Activated CD4-positive, alpha-beta T cell treated with anti-CD3 and anti-CD28 coated beads, Interleukin-2, amount 10 ng/mL, durations not matched to agents 24 days and 14 days (primary cell): ENCODE measurements at places on chromosomes 4 and X.

DNA sequence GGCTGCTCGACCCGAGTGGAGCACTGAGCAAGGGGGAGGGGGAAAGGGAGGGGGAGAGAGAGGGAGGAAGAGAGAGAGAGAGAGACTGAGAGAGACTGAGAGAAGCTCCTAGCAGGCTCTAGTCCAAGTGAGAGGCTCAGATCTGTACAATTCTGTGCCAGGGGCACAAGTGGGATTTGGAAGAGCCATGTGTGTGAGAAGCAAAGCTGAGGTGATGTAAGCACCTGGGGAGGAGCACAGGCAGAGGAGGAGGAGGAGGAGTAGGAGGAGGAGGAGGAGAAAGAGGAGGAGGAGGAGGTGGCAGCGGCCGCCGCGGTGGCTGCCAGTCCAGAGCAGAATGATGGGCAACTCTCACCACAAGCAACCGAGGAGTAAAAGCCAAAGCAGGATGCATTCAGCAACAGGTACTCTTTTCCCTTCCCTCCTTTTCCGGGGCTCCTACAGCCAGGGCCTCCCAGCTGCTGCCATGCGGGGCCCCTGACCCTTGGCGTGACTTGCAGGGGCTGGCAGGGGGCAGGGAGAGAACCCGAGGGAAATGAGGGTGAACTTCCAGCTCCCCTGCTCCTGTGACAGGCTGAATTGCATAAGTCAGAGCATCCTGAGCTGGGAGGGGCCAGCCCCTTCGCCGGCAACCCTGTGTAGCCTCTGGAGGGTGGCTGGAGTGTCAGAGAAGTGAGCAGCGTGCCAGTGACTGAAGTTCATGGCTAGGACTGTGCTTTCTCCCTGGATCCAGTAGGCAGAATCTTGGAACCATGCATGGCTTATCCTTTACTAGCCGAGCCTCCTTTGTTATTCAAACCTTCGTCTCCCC, 62.2 kb downstream of the RTL5 start:
- H3K4me1 ChIP-seq: peaks cover 2% of the 10 kb centered on the region
- H3K27me3 ChIP-seq: peaks cover 68% of the 10 kb centered on the region
- H3K27ac ChIP-seq: no peak overlapping the region
- H3K4me3 ChIP-seq: no peak overlapping the region
- DNase-seq: no peak

DNA sequence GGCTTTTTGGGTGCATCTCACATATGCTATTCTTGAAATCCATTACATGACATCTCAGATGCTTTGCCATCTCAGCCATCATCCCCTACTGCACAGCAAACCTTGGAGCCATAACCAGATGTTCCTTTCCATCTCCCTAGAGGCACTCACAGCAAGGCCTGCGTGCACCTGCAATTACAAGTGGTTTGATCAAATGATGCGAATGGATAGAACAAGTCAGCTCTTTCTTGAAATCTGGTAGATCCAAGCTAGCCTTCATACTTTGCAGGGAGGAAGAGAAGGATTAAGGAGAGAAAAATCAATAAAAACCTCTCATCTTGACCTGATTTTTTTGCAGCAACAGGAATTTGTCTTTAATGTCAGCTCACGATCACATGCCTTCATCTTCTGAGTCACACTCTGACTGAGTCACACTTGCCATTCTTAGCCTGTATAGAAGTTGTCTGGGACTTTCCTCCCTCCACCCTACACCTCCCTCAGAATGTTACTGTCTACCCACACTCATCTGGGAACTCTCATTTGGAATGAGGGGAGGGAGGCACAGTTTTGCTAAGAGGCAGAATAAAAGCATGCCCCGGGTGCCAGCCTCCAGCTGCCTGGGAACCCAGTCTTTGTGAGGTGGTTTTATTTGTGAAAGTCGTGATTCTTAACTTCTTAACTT, 11.9 kb upstream of the TRIML1 start:
- H3K4me3 ChIP-seq: no peak overlapping the region
- H3K36me3 ChIP-seq: no peaks in the 10 kb centered on the region
- H3K4me1 ChIP-seq: no peaks in the 10 kb centered on the region

GRCh38 chr4:157942017-157942416, 230.8 kb downstream of the GASK1B start:
- H3K36me3 ChIP-seq: no peaks in the 10 kb centered on the region
- H3K4me3 ChIP-seq: no peak overlapping the region
- no peak for DNase-seq
- H3K27me3 ChIP-seq: no peaks in the 10 kb centered on the region
- no peaks in the 10 kb centered on the region for H3K4me1 ChIP-seq

DNA sequence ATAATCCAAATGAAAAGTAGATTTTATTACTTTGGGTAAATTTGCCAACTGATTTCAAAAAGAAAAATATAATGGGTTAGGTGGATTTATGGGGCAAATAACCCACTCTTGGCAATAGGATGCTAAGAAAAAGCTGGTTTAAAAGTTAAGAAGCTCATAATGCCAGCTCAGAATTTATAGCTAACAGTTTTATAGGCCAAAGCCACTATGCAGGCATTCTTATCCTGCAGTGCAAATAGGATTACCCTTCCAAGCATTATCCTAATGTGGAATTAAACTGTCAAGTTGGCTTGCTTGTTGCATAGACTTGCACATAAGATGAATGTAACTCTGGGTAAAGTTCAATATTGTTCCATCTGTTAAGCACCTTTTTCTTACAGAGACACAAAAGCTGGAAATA, 703.0 kb downstream of the PCDH18 start:
- H3K36me3 ChIP-seq: no peaks in the 10 kb centered on the region
- no peak for DNase-seq
- no peak overlapping the region for H3K27ac ChIP-seq
- no peaks in the 10 kb centered on the region for H3K4me1 ChIP-seq
- no peaks in the 10 kb centered on the region for H3K27me3 ChIP-seq
- no peak overlapping the region for H3K4me3 ChIP-seq

- H3K36me3 ChIP-seq: no peaks in the 10 kb centered on the region
- H3K4me1 ChIP-seq: no peaks in the 10 kb centered on the region
- H3K27me3 ChIP-seq: peaks cover 2% of the 10 kb centered on the region
- no peak overlapping the region for H3K27ac ChIP-seq
- DNase-seq: no peak
- H3K4me3 ChIP-seq: no peak overlapping the region
Measured at GRCh38 chr4:1079711-1080265, 33.6 kb downstream of the RNF212 start.

GRCh38 chr4:182307746-182308145, 64.5 kb downstream of the TENM3 start:
- no peaks in the 10 kb centered on the region for H3K4me1 ChIP-seq
- no peak overlapping the region for H3K4me3 ChIP-seq
- H3K27me3 ChIP-seq: no peaks in the 10 kb centered on the region
- no peaks in the 10 kb centered on the region for H3K36me3 ChIP-seq
- no peak overlapping the region for H3K27ac ChIP-seq

DNA sequence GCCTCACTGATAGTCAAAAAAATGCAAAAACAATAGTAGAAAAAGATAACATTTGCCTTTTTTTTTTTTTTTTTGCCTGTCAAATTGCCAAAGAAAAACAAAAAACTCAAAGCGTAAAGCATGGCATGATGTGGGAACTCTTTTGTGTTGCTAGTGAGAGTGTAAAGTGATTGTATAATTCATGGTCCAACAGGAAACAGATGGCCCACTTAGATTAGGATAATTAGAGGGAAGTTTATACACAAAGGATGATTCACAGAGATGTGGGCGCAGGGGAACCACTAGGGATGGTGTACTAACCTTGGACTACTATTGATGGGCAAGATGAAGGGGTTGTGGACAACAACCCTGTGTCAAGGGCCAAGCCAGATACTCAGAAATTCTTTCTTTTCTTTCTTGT, 16.4 kb downstream of the MCUB start:
- DNase-seq: no peak
- H3K27ac ChIP-seq: no peak overlapping the region
- H3K36me3 ChIP-seq: peaks cover 37% of the 10 kb centered on the region
- H3K27me3 ChIP-seq: no peaks in the 10 kb centered on the region

DNA sequence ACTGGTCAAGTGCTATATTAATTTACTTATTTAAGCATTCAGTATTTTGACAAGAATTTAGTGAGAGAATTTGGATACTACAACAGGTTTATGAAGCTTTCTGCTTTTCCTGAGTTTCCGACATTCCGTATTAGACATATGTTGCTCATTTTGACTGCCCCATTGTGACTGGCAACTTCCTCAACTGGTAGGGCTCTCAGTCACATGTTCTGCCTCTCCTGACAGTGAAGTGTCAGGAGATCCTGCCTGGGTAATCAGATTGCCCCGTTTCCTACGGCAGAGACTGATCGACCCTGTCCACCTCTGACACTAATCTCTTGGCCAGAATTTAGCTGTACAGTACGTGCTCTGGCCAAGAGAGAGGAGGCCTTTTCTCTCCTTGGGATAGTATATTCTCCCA, 49.5 kb downstream of the CLNK start:
- H3K4me3 ChIP-seq: no peak overlapping the region
- H3K27ac ChIP-seq: no peak overlapping the region
- DNase-seq: no peak
- H3K36me3 ChIP-seq: no peaks in the 10 kb centered on the region
- peaks cover 4% of the 10 kb centered on the region for H3K27me3 ChIP-seq

- no peaks in the 10 kb centered on the region for H3K27me3 ChIP-seq
- H3K36me3 ChIP-seq: peaks cover 22% of the 10 kb centered on the region
- H3K27ac ChIP-seq: peak overlapping the region; percentile 99
- DNase-seq: peak; percentile 77
Measured at GRCh38 chrX:136694431-136695087, 46.6 kb downstream of the CD40LG start.

- H3K36me3 ChIP-seq: no peaks in the 10 kb centered on the region
- H3K27ac ChIP-seq: no peak overlapping the region
- peak; percentile 63 for DNase-seq
- no peak overlapping the region for H3K4me3 ChIP-seq
- no peaks in the 10 kb centered on the region for H3K27me3 ChIP-seq
Measured at GRCh38 chrX:32530802-32531403, 680.4 kb downstream of the DMD start.

- DNase-seq: no peak
- H3K27me3 ChIP-seq: no peaks in the 10 kb centered on the region
- no peak overlapping the region for H3K4me3 ChIP-seq
- H3K27ac ChIP-seq: no peak overlapping the region
Measured at GRCh38 chr4:26067035-26067434, 153.0 kb downstream of the SMIM20 start.

DNA sequence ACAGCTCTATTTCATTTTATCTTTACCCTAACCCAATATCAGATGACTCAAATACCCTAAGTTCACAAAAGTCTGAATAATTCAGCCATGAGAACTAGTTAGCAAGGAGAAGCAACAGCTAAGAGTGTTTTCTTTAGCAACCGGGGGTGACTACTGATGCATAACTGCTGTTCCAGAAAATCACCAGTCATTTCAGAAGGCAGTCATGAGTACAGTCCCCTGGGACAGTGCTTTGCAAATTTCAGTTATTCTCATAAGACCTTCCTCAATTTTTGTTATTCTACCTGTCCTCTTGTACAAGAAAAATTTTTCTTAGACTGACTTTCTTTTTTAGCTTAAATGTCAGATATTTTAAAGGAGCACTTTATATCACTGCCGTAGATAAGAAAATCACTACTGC, 16.4 kb downstream of the BANK1 start:
- H3K36me3 ChIP-seq: no peaks in the 10 kb centered on the region
- H3K4me3 ChIP-seq: no peak overlapping the region
- peaks cover 3% of the 10 kb centered on the region for H3K4me1 ChIP-seq
- no peak overlapping the region for H3K27ac ChIP-seq

DNA sequence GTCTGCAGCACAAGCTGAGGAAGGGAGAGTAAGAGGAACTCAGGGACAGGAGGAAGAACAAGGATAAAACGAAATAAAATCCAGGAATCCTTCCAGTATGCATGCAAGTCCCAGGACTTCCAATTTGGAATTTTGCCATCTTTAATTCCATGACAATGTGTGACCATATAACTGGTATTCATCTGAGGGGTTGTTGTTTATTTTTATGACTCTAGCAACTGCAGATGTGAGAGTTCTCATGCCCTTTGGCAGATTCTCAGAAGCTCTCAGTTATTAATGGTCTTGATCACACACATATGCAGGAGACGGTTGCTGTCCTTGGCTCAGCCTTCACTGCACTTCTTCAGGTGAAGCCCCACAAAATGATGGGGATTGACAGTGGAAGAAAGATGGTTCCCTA, 148.2 kb downstream of the SMIM20 start:
- H3K4me1 ChIP-seq: peaks cover 18% of the 10 kb centered on the region
- H3K4me3 ChIP-seq: no peak overlapping the region
- H3K27ac ChIP-seq: no peak overlapping the region
- peaks cover 2% of the 10 kb centered on the region for H3K36me3 ChIP-seq

DNA sequence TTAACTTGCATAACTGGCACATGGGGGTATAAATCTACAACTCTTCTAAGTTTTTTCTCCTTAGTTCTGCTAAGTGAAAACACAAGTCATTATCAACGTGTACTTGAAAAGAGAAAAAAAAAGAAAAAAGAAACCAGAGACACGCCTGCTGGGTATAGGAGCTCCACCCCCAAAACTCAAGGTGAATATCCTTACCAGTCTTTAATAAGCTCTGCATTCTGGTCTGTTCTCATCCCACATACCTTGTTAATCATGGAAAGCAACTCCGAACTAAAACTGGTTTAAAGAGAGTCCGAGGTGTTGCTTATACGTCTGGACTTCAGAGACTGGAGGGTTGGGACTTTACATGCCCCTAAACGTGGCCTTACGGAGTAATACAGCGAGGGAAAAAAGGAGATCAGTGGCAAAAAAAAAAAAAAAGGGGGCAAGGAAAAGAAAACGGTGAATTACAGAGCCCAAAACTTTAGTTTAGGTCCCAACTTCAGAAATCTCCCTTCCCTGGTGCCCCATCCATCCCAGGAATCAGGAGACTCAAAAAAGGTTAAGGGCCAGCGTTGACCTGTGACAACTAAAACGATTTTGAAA, 1.0 kb downstream of the PGRMC2 start:
- H3K4me1 ChIP-seq: peaks cover 21% of the 10 kb centered on the region
- H3K27ac ChIP-seq: peak overlapping the region; percentile 94
- H3K27me3 ChIP-seq: no peaks in the 10 kb centered on the region
- H3K36me3 ChIP-seq: peaks cover 21% of the 10 kb centered on the region
